ENCODE measurements at places on chromosomes 4 and X. TPM values are rescaled to one million over a fixed set of nuclear protein-coding genes. Genes with fewer than 3 reads are reported as not detected.

DCTD gene
- total RNA-seq, result 40.0 TPM

NOX1 gene
- total RNA-seq, result not detected

FATE1 gene
- not detected for total RNA-seq

DNA sequence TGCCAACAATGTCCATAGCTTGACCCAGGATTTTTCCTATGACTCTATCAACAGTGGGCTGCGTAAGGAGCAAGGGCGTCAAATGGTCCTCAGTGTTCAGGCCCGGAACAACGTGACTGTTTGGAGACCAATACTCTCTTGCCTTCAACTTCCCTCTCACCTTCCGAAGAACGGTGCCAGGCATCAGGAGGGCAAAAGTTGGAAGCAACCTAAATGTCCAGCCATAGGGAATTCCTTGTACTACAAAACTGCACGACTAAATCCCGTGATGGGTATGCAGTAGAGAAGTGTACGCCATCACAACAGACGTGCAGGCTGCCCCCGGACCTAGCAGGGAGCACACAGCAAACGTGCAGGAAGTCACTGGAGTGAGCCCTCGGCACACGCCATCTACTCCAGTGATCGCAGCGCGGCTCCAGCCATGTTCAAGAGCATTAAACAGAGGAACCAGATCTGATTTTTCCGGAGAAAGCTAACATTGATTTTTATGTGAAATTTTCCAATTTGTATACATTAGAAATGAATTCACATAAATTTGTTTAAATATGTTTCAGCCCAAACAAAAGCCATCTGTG, 79.0 kb downstream of the JAKMIP1 start:
- H3K27me3 ChIP-seq, result no peaks in the 10 kb centered on the region
- no peaks in the 10 kb centered on the region for H3K36me3 ChIP-seq
- H3K4me3 ChIP-seq, result no peak overlapping the region
- no peak overlapping the region for H3K27ac ChIP-seq
- DNase-seq, result no peak

- no peaks in the 10 kb centered on the region for H3K36me3 ChIP-seq
- peak overlapping the region; percentile 100 for H3K4me3 ChIP-seq
- H3K27ac ChIP-seq, result peak overlapping the region; percentile 95
- H3K27me3 ChIP-seq, result no peaks in the 10 kb centered on the region
Measured at GRCh38 chr4:152534541-152535359, 1.1 kb downstream of the FBXW7 start.

- peaks cover 51% of the 10 kb centered on the region for H3K4me1 ChIP-seq
- no peak overlapping the region for H3K4me3 ChIP-seq
- H3K27ac ChIP-seq, result peak overlapping the region; percentile 42
- no peaks in the 10 kb centered on the region for H3K27me3 ChIP-seq
- no peaks in the 10 kb centered on the region for H3K36me3 ChIP-seq
- no peak for DNase-seq
Measured at GRCh38 chrX:40169193-40170101, 71.7 kb upstream of the BCOR start.

- no peak overlapping the region for H3K27ac ChIP-seq
- no peak for DNase-seq
- no peaks in the 10 kb centered on the region for H3K27me3 ChIP-seq
- H3K4me1 ChIP-seq, result no peaks in the 10 kb centered on the region
- no peak overlapping the region for H3K4me3 ChIP-seq
Measured at GRCh38 chr4:103499094-103499493, 220.7 kb downstream of the TACR3 start.
